Activated T-helper 17 cell treated with anti-CD3 and anti-CD28 coated beads, Interleukin-2, amount 50 U/mL, for 72 hours (primary cell): ENCODE measurements at places on chromosomes 7 and 10. TPM values are rescaled to one million over a fixed set of nuclear protein-coding genes. Genes with fewer than 3 reads are reported as not detected.

DNA sequence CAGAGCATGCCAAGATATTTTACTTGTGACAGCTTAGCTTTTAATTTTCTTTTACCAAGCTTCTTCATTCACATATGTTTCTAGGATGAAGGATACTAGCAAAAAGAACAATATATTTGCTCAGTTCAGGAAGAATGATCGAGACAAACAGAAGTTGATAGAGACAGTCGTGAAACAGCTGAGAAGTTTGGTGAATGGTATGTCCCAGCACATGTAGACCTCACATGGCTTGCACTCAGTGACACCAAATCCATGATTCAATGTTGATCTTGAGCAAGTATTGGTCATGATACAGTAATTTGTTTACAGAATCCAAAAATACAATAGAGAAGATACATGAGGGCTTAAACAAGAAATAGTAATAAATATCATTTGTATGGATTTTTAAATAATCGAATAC, 2.5 kb upstream of the CYP26C1 start:
- no peak for ATAC-seq

- no peak for ATAC-seq
Measured at GRCh38 chr10:58320351-58321049, 14.3 kb upstream of the UBE2D1 start.

DNA sequence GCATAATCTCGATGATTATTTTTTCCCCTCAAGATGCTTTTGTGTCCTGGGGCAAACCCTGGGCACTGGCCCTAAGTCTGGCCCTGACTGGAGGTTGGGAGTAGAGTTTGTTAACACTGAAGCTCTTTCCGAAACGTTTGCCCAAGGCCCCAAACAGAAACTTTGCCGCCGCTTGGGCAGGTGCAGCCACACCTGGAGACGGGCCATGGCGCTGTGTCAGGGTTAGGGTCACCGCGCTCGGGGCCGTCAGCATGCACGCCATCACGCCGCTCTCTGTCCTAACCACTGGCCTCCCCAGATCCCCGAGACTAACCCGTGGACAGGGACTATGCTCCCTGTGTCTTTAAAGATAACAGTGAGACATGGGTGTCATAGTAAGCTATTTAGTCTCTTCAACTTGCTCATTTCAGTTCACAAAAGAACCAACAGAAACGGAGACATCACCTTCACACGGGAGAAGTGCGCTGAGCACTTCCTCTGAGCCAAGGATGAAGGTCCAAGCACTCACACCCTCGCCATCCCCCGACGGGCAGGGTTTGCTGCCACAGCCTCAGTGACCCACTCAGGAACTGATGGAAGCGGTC, 85.3 kb upstream of the DIP2C start:
- no peak for ATAC-seq

- ATAC-seq: no peak
Measured at GRCh38 chr7:36013246-36014014, 139.6 kb upstream of the EEPD1 start.

DNA sequence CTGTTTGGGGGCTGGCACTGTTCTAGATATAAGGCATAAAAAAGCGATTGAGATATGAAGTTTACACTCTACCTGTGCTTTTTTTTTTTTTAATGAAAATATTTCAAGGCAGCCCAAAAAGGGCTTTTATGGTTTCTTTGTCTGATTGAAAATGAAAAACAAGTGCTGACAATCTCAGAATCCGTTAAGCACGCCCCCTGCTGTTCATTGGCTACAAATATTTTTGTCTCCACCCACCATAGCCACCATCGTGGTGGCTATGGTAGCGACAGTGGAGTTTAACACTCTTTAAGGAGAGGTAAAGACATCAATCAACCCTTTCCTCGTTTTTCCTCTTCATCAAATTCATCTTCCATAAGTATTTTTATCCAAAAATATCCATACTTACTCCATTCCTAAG, 94.2 kb downstream of the CD36 start:
- no peak for ATAC-seq

DNA sequence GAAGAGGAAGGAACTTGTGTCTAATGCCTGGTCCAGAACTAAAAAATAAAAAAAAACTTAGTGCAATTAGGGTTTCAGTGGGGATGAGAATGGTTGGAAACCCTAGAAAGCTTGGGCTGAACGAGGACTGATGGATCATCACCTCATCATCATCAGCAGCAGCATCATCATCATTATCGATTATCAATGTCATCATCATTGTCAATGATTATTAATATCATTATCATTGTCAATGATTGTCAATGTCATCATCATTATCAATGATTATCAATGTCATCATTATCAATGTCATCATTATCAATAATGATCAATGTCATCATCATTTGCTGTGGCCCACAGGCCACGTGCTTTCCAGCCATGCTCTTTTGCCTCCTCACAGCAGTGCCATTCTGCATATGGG, 952.0 kb upstream of the ZNF722 start:
- no peak for ATAC-seq

IL2RA gene
- 1,342 TPM for total RNA-seq

RARRES2 gene
- total RNA-seq: not detected

SPDYE2 gene
- not detected for total RNA-seq

DPP6 gene
- total RNA-seq: not detected
